ENCODE measurements at places on chromosomes 13 and 19.

DNA sequence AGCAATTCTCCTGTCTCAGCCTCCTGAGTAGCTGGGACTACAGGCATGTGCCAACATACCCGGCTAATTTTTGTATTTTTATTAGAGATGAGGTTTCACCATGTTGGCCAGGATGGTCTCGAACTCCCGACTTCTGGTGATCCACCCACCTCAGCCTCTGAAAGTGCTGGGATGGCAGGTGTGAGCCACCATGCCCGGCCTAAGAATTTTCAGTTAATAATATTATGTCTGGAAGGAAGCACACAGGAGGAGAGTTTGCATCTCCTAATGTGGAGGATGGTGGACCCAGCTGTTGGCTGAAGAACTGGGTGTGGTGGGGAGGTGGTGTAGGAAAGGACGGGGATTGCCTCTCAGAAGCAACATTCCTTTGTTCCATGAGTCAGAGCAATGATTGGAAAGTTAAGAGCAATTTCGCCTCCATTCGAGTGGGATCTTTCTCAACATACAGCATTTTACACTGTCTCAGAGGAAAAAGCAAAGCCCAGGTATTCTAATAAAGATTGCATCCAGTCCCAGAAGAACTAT, 11.9 kb downstream of the PDCD2L start:
- no peak for DNase-seq

GRCh38 chr13:46401432-46401831, 14.4 kb upstream of the RUBCNL start:
- DNase-seq: no peak

DNA sequence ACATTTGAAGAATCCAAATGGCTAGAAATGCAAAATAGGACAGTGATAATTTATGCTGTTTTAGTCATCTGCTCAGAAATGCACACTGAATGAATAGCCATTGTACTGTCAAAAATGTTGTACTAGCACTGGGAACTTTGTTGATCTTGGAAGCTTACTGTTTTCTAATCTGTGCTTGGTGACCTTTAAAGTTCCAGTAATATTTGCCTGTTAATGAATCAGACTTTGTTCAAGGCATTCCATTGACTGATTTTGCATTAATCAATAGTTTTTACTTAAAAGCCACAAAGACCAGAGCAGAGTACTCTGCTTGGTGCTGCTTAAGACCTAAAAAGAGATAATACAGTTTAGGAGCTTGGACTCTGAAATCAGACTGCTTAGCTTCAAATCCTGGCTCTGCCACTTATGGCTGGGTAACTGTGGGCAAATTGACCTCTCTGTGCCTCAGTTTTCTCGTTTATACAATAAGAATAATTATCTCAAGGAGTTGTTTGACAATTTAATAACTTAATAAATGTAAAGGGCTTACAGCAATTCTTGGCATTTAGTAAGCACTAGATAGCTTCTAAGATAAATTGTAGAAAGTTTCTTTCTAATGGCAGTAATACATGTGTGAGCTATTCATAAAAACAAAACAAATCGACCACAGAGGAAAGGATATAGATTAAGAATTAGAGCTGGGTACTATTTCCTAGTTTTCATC, 4.6 kb upstream of the SLAIN1 start:
- DNase-seq: no peak

GRCh38 chr13:106183410-106184065, 351.9 kb downstream of the EFNB2 start:
- no peak for DNase-seq

GRCh38 chr13:69903081-69903480, 204.5 kb upstream of the ATXN8OS start:
- DNase-seq: no peak

GRCh38 chr13:19794631-19795030, 11.9 kb upstream of the PSPC1 start:
- DNase-seq: no peak

- no peak for DNase-seq
Observed at GRCh38 chr13:38399535-38399934, 49.9 kb downstream of the UFM1 start.

GRCh38 chr13:67277581-67277980, 47.4 kb upstream of the PCDH9 start:
- no peak for DNase-seq

All from pancreas (tissue), 10 donors.